ENCODE measurements at places on chromosomes 5 and 9. TPM values are rescaled to one million over a fixed set of nuclear protein-coding genes. Genes with fewer than 3 reads are reported as not detected.

BTNL8 gene
- not detected for total RNA-seq

RGMB gene
- total RNA-seq = 0.31 TPM

PCDHA1 gene
- not detected for total RNA-seq

- DNase-seq = no peak
Measured at GRCh38 chr9:12737871-12738270, 36.9 kb upstream of the LURAP1L start.

NDUFAF2 gene
- 56.0 TPM for total RNA-seq

DNA sequence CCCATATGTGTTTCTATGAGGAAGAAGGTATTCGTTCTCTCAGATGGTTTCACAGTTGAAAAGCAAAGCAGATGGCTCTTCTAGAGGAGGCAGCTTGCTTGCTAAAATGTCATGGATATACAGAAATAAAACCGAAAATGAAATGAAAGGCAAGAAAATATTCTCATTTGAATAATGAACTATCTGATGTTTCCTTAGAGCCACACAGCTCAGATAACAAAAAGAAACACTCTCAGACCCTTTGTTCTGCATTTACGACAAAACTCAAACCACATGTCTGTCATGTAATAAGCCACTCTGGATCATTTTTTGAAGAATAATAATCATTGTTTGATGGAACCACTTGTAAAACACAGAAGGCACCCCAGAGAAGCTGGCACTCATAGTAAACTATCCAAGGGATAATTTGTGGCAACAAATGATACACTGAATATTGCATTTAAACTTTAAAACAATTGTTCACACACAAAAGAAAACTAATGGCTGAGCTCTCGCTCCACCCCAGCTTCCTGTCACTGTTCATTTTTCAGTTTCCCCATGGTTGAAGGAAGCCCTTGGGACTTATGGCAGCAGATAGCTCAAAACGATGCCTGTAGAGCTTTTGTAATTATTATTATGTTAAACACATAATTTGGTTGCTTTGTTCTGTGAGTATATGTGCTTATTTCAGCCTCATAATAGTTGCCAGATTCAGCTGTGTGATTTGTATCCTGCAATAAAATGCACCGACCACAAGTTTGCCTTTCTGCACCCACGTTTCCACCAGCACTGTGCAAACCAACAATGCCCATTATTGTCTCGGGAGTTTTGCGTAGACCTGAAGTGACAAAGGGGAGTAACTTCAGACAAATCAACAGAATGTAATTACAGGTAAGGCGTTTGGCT lies 256.0 kb downstream of the TMEM167A start:
- no peak for DNase-seq

GRCh38 chr9:136159851-136160250 lies 41.2 kb upstream of the TMEM250 start:
- no peak for DNase-seq

DNA sequence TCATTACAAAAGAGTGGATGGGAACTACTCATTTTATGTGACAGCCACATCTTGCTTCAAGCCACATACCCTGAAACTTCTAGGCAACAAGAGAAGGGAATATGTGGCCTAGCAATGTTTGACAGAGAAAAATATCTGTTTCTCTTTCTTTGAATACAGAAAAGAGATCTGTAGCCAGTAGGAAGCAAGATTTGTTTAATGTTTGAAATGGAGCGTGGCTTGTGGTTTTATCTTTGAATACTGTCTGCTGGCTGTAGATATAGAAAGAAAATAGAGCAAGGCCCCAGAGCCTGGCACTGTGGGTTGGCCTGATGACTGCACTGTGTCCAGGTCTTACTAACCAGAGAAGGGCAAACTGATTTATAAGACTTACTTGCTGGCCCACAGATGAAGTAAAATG lies 133.8 kb downstream of the ARHGEF28 start:
- no peak for DNase-seq

DNA sequence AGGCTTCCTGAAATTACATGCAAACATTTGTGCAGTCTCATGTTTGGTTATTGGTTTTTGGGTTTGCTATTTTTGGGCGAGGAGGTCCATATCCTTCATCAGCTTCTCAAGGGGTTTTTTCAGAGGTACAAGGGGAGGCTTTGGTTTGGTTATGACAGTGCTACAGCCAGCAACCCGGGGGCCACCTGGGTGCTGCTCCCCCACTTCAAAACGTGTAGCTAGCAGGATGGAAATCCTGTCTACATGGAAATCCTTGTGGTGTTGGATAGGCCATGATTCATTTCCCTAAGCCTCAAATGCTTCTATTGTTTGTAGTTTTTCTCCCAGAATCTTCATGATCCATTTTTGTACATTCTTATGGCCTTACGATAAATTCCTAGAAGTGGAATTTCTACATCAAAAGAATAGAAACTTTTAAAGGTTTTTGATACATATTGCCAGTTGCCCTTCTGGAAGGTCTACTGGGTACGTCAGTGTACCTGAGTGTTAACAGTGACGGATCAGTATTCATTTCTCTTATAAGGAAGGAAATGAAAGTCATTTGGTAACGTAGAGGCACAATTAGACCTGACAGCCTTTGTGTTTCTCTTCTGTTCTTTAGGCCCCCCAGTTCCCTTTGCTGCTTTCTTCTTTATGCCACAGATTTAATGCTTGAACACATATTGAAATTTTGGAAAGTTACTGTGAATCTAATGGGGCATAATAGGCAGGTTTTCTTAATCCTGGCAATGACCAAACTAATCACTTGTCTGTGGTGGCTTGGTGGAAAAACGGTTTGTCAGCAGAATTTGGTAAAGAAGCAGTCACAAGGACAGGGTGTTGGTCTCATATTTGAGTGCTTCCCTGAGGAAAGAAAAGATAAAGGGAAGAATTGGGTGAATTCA lies 69.7 kb upstream of the ABL1 start:
- DNase-seq = no peak

DNA sequence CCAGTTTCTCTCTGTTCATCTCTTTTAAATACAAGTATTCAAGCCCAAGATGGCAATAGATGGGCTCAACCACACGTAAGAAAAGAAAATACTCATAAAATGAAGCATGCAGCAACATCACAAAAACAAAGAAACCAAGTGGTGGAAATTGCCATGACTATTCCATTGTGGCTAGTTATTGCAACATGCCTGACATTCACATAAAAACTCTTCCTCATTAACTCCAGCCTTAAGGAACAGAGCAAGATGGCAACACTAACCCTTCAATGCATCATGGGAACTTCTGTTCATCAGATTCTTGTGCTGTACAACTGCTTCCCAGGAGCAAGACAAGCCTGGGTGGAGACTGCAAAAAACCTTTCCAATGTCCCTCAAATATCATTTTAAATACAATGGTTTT lies 1.4 kb upstream of the GLIS3 start:
- no peak for DNase-seq

- no peak for DNase-seq
Measured at GRCh38 chr9:73172901-73173215, 21.2 kb downstream of the ANXA1 start.

DNA sequence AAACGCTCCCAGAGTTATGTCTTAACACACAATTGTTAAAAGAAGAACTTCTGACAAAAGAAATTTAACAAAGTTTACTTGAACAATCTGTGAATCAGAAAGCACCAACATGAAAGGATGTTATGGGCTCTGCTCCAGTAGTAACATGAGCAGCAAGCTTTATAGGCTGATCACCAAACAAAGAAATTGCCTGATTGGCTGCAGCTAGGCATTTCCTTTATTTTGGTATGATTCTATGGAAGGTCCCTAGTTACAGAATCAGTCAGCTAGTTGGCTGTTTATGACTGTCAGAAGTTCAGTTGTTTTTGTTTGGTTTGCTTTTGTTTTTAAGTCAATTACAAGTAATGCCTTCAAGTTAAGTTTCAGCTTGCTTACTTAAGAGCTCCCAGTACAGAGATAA lies 102.4 kb upstream of the SMC2 start:
- DNase-seq = no peak

- DNase-seq = no peak
Measured at GRCh38 chr5:8727396-8727795, 818.5 kb downstream of the SEMA5A start.

GRCh38 chr9:38000735-38001134 lies 68.3 kb downstream of the SHB start:
- no peak for DNase-seq

DNA sequence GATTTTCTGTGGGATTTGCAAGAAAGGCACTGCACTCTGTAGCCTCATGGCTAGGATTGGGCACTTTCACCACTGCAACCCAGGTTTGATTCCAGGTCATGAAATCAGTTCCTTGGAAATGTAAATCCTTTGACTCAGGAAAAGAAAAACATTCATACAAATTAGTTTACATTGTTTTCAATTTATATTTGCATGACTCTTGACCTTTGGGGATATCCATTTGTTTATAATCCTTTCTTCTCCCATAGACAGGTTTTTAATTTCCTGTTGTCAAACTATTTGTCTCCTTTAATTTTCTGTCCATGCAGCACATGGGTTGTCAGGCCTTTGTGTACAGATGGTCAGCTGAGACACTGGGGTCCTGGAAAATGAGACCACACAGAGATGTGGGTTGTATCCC lies 801.5 kb downstream of the NR2F1-AS1 start:
- DNase-seq = no peak

LTC4S gene
- total RNA-seq = 0.75 TPM

GRCh38 chr5:133928587-133929393 lies 39.6 kb downstream of the C5orf15 start:
- DNase-seq = no peak

SURF2 gene
- 38.3 TPM for total RNA-seq

- DNase-seq = no peak
Measured at GRCh38 chr5:153919161-153919560, 119.5 kb downstream of the FAM114A2 start.

GRCh38 chr9:9389904-9390303 lies 1222.9 kb downstream of the PTPRD start:
- DNase-seq = no peak

MARCHF6 gene
- 173 TPM for total RNA-seq

DNA sequence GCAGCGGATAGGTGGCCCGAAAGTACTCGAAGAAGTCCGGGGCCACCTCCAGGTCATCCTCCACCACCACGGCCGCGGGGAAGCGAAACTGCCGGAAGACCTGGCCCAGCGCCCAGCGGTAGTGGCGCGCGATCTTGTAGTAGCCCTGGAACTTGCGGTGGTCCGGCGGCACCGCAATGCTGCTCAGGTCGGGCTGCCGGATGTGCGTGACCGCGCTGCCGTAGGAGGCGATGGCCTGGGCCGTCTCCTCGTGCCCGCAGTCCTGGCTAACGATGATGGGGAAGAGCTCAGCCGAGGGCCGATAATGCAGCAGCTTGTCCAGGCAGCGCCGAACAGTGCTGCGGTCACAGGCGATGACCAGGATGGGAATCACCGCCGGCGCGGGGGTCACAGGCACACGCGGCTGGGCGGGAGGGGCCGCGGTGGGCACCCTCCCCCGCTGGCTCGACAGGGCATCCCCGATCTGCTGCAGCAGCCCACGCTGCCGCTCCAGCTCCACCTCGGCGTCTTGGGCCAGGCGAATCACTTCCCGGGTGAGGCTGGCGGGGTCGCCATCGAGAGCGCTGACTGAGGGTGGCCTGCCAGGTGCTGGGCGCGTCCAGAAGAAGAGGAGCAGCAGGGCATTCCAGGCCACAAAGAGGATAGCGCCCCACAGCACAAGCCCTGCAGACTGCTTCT lies 10.2 kb downstream of the MGAT1 start:
- no peak for DNase-seq

- no peak for DNase-seq
Measured at GRCh38 chr5:68084396-68084795, 131.2 kb upstream of the PIK3R1 start.

- DNase-seq = no peak
Measured at GRCh38 chr5:139725073-139725830, 70.4 kb upstream of the PSD2 start.

DNA sequence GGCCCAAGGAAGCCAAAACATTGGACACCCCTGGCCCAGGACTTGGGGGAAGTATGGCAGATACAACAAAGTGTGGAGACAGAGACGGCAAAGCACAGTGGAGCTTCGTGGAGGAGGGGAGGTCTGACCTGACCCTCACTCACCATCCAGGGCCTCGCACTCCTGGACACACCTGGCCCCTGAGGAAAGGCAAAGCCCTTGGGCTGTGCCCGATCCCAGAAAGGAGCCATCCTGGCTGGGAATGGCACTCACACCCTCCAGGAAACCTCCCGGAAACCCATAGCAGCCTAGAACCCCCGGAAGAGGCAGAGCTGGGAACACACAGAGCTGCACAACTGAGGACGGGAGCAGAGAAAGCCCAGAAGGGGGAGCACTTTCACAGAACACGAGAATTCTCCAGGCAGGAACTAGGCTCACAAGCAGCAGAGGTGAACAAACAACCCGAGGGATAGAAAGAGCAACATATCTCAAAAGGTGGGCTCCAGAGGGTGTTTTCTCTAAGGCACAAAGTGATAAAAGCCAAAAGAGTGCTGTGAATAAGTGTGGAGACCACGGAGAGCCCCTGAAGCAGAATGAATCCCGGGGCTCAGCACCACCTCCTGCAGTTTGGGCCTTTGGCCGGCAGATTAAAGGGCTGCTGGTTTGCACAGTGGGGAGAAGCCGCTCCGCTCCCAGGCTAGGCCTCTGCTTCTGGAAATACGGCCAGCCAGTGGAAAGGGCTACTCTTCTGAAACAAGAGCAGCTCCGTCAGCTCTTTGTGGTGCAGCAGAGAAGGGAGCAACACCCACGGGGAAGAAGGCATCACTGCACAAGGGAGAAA lies 108.2 kb downstream of the UBE2R2 start:
- no peak for DNase-seq

PCDHGA7 gene
- total RNA-seq = not detected

GRCh38 chr5:179400020-179400419 lies 54.8 kb upstream of the ADAMTS2 start:
- DNase-seq = no peak

- no peak for DNase-seq
Measured at GRCh38 chr5:93156566-93156965, 424.5 kb downstream of the NR2F1-AS1 start.

- no peak for DNase-seq
Measured at GRCh38 chr9:71364186-71364955, 242.9 kb upstream of the TRPM3 start.

PCDHB12 gene
- total RNA-seq = not detected

DNA sequence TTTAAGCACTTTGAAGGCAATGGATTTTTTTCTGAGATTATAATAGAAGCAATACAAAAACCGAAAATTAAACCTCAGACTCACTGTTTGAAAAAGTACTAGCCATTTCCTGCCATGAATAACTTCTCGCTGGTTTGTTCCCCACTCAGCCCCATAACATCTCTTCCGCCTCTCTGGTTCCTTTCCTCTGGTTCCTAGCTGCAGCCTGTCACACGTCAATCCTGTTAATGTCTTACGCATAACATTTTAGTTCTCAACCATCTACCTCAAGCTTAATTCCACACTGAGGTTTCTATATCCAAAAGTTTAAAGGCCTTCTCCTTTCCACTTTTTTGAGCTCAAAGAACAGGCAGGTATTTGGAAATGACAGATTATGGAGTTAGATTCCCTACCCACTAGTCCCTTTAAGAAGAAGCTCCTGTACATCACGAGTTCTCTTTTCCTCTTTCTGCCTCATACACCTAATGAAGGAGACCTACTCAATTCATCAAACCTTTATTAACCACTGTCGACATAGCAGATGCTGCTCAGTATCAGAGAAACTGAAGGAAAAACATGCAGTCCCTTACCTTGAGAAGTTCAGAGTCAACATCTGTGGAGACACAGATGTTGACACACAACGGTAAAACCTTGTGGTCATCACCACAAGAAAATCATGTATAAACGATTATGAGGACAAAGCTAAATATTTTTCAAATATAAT lies 243.0 kb upstream of the PTGER4 start:
- DNase-seq = no peak

SLC36A2 gene
- total RNA-seq = not detected

Measured in K562 (cell line).